Epithelial cell of umbilical artery (primary cell): ENCODE measurements at places on chromosomes 4 and X. TPM values are rescaled to one million over a fixed set of nuclear protein-coding genes. Genes with fewer than 3 reads are reported as not detected.

The DCLK2 gene
- total RNA-seq: 1.6 and 3.2 TPM in 2 replicates

The WNK3 gene
- total RNA-seq: 0.97 and 1.8 TPM in 2 replicates

The ERAS gene
- total RNA-seq: not detected in 2 replicates

The MPC1L gene
- not detected in 2 replicates for total RNA-seq

The TAF7L gene
- total RNA-seq: 0.30 and 1.6 TPM in 2 replicates

The SPANXA2 gene
- not detected in 2 replicates for total RNA-seq

The OTC gene
- 0.15 TPM in 1 of 2 replicates, not detected in the other for total RNA-seq

The NPFFR2 gene
- total RNA-seq: 1.5 and 1.9 TPM in 2 replicates

The PDCL2 gene
- not detected in 2 replicates for total RNA-seq

The VCX gene
- total RNA-seq: not detected in 2 replicates

The OTUD6A gene
- not detected in 2 replicates for total RNA-seq

The ITIH6 gene
- not detected in 2 replicates for total RNA-seq

The KLF8 gene
- under 0.01 TPM in 1 of 2 replicates, not detected in the other for total RNA-seq

The GUCY1A1 gene
- 20.1 and 21.4 TPM in 2 replicates for total RNA-seq

The BCORL1 gene
- 0.97 and 1.5 TPM in 2 replicates for total RNA-seq

The SPANXN4 gene
- not detected in 2 replicates for total RNA-seq

The RASL11B gene
- total RNA-seq: 0.15 TPM in 1 of 2 replicates, not detected in the other

The GATA1 gene
- not detected in 2 replicates for total RNA-seq

The NXF2 gene
- not detected in 2 replicates for total RNA-seq

The C4orf36 gene
- total RNA-seq: 0.30 and 0.32 TPM in 2 replicates

The PAQR3 gene
- 17.5 and 17.9 TPM in 2 replicates for total RNA-seq

The SULT1E1 gene
- total RNA-seq: 28.9 and 555 TPM in 2 replicates

The CITED1 gene
- total RNA-seq: not detected in 2 replicates

The SCML2 gene
- total RNA-seq: 0.97 and 2.3 TPM in 2 replicates

The ESX1 gene
- not detected in 2 replicates for total RNA-seq

The FAM47A gene
- not detected in 2 replicates for total RNA-seq

The GLUD2 gene
- total RNA-seq: 1.9 and 3.2 TPM in 2 replicates

The CT45A3 gene
- total RNA-seq: not detected in 2 replicates

The NAP1L2 gene
- total RNA-seq: 0.65 and 1.4 TPM in 2 replicates

The PPP4R3C gene
- total RNA-seq: not detected in 2 replicates

The RAB39B gene
- under 0.01 and 0.15 TPM in 2 replicates for total RNA-seq

The BST1 gene
- 5.2 and 6.5 TPM in 2 replicates for total RNA-seq

The CYTL1 gene
- 68.2 and 204 TPM in 2 replicates for total RNA-seq

The PCDH7 gene
- total RNA-seq: 9.7 and 15.7 TPM in 2 replicates

The BEX4 gene
- total RNA-seq: 29.9 and 33.4 TPM in 2 replicates

The MAGEA1 gene
- total RNA-seq: not detected in 2 replicates

The PNMA6E gene
- not detected in 2 replicates for total RNA-seq

The L1CAM gene
- total RNA-seq: not detected in 2 replicates

The PPP2R3B gene
- 18.5 and 23.4 TPM in 2 replicates for total RNA-seq

The USP17L27 gene
- not detected in 2 replicates for total RNA-seq

The YIPF7 gene
- not detected in 2 replicates for total RNA-seq

The TEX13C gene
- not detected in 2 replicates for total RNA-seq

The RAB33A gene
- total RNA-seq: 1.2 and 1.9 TPM in 2 replicates

The IL1RAPL2 gene
- not detected in 2 replicates for total RNA-seq

The DLG3 gene
- total RNA-seq: 1.3 and 2.9 TPM in 2 replicates

The FRMD7 gene
- total RNA-seq: not detected in 2 replicates

The MAGEC3 gene
- total RNA-seq: not detected in 2 replicates

The IL21 gene
- not detected in 2 replicates for total RNA-seq

The CENPE gene
- total RNA-seq: 22.1 and 30.7 TPM in 2 replicates

The NLGN4X gene
- total RNA-seq: not detected in 2 replicates

The ASIC5 gene
- total RNA-seq: not detected in 2 replicates

The TLR1 gene
- 3.2 and 5.2 TPM in 2 replicates for total RNA-seq

The MUC7 gene
- total RNA-seq: not detected in 2 replicates

The UNC5C gene
- under 0.01 TPM in 1 of 2 replicates, not detected in the other for total RNA-seq
